ENCODE measurements at places on chromosomes 6 and 20.

DNA sequence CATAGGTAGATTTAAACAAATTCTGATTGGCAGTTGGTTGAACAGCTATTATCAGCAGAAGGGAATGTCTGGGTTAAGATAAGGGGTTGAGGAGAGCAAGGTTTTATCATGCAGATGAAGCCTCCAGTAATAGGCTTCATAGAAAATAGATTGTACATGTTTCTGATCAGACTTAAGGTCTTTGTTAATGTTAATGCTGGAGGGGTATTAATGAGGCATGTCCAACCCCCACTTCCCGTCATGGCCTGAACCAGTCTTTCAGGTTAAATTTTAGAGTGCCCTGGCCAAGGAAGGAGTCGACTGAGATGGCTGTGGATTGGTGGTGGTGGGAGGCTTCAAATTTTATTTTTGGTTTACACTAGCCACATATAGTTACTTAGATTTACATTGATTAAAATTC lies 3.4 kb downstream of the CLPSL1 start:
- DNase-seq: no peak

- DNase-seq: no peak
These were observed at the start of gene LRFN2 for GRCh38 chr6:40587240-40588069. LRFN2 (minus strand) TSS chr6:40587364.

DNA sequence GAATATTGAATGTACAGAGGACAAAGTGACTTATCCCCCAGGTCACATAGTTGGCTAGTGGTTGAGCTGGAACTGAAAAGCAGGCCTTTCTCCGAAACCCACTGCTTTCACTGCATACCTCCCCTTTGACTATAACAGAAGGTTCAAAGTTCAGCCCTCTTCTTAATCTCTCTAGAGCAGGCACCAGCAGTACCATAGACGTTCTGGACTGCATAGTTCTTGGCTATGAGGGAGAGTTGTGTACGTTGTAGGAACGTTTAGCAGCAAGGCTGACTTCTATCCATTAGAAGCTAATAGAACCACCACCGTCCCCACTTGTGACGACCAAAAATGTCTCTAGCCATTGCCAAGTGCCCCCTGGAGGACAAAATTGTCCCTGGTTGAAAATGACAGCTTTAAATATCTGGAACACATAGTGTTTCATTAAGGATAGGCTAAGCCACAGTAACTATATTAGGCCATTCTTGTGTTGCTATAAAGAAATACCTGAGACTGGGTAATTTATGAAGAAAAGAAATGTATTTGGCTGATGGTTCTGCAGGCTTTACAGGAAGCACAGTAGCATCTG lies 123.8 kb upstream of the MTHFD1L start:
- DNase-seq: no peak

- no peak for DNase-seq
These were observed 5.6 kb downstream of the MACROD2 start for GRCh38 chr20:14000917-14001316.

DNA sequence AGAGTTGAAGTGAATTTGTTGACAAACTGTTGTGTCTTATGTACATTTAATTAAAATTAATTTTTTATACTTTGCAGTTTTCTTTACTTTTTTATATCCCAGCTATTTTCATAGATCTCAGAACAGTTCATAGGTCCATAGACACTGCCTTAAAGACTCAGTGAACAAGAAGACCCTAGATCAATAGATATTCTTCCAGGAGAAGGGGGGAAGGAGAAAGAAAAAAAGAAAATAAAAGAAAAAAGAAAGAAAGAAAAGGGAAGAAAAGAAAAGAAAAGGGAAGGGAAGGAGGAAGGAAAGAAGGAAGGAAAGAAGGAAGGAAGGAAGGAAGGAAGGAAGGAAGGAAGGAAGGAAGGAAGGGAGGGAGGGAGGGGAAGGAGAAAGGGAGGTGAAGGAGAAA lies 130.8 kb downstream of the MAFB start:
- DNase-seq: no peak

DNA sequence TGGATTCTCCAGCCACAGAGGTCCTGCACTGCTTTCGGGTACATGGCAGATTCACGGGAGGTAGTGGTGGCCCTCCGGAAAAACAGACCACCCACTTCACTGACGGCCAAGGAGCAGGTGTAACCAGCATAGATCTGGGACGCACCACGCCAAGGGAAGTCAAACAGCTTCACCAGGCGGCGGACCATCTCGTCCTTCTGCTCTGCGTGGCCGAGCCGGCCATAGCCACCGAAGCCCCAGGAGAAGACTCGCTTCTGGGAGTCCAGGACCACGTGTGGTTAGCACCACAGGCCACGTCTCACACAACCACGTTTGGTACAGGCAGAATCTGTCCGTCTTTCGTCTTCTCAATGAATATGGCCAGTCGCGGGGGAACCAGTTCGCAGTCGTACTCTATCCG lies 184.8 kb upstream of the COL21A1 start:
- DNase-seq: no peak

GRCh38 chr6:162963861-162964260 lies 236.1 kb downstream of the PACRG start:
- DNase-seq: no peak
